ENCODE measurements at places on chromosomes 16 and 17.

- no peak for DNase-seq
- no peak overlapping the region for H3K4me3 ChIP-seq
- H3K4me1 ChIP-seq: peaks cover 6% of the 10 kb centered on the region
Observed at GRCh38 chr17:21177401-21177800, 36.6 kb downstream of the TMEM11 start.

- no peak for DNase-seq
- H3K27ac ChIP-seq: no peak overlapping the region
- no peaks in the 10 kb centered on the region for H3K36me3 ChIP-seq
- no peak overlapping the region for H3K4me3 ChIP-seq
Observed at GRCh38 chr16:9755081-9755480, 427.1 kb downstream of the GRIN2A start.

- H3K27me3 ChIP-seq: peaks cover 1% of the 10 kb centered on the region
- H3K4me3 ChIP-seq: no peak overlapping the region
- no peak overlapping the region for H3K27ac ChIP-seq
- no peaks in the 10 kb centered on the region for H3K4me1 ChIP-seq
- peaks cover 32% of the 10 kb centered on the region for H3K36me3 ChIP-seq
Observed at GRCh38 chr17:34998205-34998604, 17.9 kb downstream of the LIG3 start.

GRCh38 chr16:66594739-66595138 lies 9.8 kb upstream of the CMTM3 start:
- no peaks in the 10 kb centered on the region for H3K27me3 ChIP-seq
- H3K4me1 ChIP-seq: peaks cover 3% of the 10 kb centered on the region
- H3K36me3 ChIP-seq: no peaks in the 10 kb centered on the region
- DNase-seq: no peak
- no peak overlapping the region for H3K4me3 ChIP-seq
- no peak overlapping the region for H3K27ac ChIP-seq

GRCh38 chr16:86367291-86368072 lies 142.8 kb upstream of the FOXF1 start:
- H3K27ac ChIP-seq: no peak overlapping the region
- no peaks in the 10 kb centered on the region for H3K4me1 ChIP-seq
- no peaks in the 10 kb centered on the region for H3K27me3 ChIP-seq
- no peaks in the 10 kb centered on the region for H3K36me3 ChIP-seq
- no peak for DNase-seq

- no peak for DNase-seq
- H3K4me1 ChIP-seq: peaks cover 2% of the 10 kb centered on the region
- no peak overlapping the region for H3K4me3 ChIP-seq
- no peaks in the 10 kb centered on the region for H3K36me3 ChIP-seq
- H3K27me3 ChIP-seq: peaks cover 5% of the 10 kb centered on the region
- H3K27ac ChIP-seq: no peak overlapping the region
Observed at GRCh38 chr16:86306811-86307513, 203.4 kb upstream of the FOXF1 start.

- H3K36me3 ChIP-seq: peaks cover 66% of the 10 kb centered on the region
- no peak for DNase-seq
- H3K4me3 ChIP-seq: no peak overlapping the region
Observed at GRCh38 chr17:64341181-64341580, 49.5 kb downstream of the PECAM1 start.

- H3K27me3 ChIP-seq: peaks cover 13% of the 10 kb centered on the region
- peaks cover 8% of the 10 kb centered on the region for H3K4me1 ChIP-seq
- H3K36me3 ChIP-seq: no peaks in the 10 kb centered on the region
- DNase-seq: no peak
- no peak overlapping the region for H3K4me3 ChIP-seq
- H3K27ac ChIP-seq: no peak overlapping the region
Observed at GRCh38 chr17:49450735-49451134, 36.1 kb upstream of the PHB1 start.

DNA sequence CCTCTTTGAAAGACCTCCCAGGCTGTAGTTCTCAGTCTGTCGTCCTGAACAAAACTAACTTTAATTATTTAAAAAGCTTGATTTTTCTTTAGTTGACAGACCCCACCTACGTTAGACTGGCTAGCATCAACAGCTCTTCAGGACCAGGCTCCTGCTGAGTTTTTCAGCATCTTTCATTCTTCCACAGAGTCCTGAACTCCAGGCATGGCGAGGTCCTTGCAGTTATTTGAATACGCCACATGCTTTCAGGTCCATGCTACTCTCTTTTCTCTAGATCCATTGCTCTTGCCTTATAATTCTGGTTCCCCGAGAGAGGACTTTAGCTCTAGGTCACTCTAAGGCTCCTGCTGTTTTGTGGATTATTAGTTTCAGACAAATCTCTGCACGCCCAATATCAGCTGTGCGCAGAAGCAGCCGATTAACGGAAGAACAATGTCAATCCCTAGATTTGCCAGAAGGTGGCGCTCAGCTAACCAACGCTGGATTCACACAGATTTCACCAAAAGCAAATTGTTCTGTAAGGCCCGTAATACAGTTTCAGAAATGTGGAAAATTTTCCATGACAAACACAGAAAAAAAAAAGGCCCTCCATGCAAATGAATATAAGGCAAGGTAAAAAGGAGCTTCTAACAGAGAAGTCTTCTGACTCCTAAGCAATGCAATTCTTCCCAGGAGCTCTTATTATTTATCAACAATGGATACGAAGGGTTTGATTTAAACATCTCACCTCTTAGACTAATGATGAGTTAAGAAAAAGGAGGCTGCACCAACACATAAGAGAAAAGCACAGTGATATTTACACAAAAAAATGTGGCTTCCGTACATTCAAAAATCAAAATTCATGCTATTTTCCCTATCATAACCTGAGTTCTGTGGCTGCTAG lies 33.5 kb upstream of the BCO1 start:
- peak; percentile 29 for DNase-seq
- H3K4me3 ChIP-seq: no peak overlapping the region
- H3K27me3 ChIP-seq: peaks cover 2% of the 10 kb centered on the region
- peaks cover 13% of the 10 kb centered on the region for H3K4me1 ChIP-seq
- H3K36me3 ChIP-seq: no peaks in the 10 kb centered on the region
- no peak overlapping the region for H3K27ac ChIP-seq

DNA sequence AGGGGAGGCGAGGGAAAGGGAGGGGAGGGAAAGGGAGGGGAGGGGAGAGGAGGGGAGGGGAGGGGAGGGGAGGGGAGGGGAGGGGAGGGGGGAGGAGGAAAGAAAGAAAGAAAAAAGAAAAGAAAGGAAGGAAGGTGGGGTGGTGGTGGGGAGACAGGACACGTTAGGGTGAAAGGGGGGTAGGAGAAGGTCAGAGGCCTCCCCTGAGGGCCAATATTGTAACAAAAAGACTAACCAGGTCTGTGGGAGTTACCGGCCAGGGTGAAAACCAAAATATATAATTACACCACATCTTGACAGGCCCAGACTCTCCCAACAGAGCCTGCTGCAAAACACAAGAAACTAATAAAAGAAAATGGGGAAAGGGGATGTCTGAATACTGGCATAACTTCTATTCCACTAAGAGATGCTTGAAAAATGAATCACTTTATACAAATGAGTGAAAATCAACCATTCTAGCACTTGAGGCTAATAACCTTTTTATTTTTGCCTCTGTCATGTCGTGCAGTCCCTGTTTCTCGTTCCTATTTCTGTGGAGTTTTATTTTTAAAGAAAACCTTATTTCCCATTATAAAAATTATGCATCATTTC lies 10.0 kb downstream of the WDR45B start:
- H3K4me1 ChIP-seq: peaks cover 15% of the 10 kb centered on the region
- H3K4me3 ChIP-seq: no peak overlapping the region
- DNase-seq: no peak
- peaks cover 6% of the 10 kb centered on the region for H3K27me3 ChIP-seq
- H3K27ac ChIP-seq: no peak overlapping the region
- peaks cover 40% of the 10 kb centered on the region for H3K36me3 ChIP-seq

DNA sequence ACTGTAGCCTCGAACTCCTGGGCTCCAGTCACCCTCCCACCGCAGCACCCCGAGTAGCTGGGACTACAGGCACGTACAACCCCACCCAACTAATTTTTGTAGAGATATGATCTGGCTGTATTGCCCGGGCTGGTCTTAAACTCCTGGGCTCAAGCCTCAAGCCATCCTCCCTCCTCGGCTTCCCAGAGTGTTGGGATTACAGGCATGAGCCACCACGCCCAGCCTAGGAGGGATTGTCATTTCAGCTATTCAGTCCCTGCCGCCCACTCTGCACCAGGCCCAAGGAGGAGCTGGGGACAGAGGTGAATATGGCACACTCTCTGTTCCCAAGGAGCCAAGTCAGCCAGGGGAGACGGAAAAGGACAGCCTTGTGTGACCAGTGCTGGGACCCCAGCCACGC lies 256.2 kb downstream of the PARN start:
- peaks cover 3% of the 10 kb centered on the region for H3K36me3 ChIP-seq
- no peak for DNase-seq
- H3K27ac ChIP-seq: no peak overlapping the region
- H3K4me3 ChIP-seq: no peak overlapping the region
- peaks cover 3% of the 10 kb centered on the region for H3K27me3 ChIP-seq

DNA sequence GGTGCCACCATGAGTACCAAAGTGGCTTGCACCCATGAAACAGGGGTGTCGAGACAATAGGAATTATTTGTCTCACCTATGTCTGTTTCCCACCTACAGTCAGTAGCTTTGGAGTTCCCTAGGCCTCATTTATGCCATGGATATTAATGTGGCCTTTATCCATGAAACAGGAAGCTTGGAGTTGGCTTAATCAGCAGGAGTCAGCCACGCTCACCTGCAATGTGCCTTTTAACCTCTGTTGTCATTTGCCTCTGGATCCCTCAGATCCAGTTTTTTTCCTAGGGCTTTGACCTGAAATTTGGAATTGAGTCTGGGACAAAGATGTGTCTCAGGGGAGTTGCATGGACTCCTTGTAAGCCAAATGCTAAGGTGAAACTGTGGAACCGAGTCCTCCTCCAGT lies 44.4 kb downstream of the TAOK1 start:
- peaks cover 14% of the 10 kb centered on the region for H3K4me1 ChIP-seq
- H3K4me3 ChIP-seq: no peak overlapping the region
- no peak overlapping the region for H3K27ac ChIP-seq
- peaks cover 2% of the 10 kb centered on the region for H3K27me3 ChIP-seq
- no peak for DNase-seq

DNA sequence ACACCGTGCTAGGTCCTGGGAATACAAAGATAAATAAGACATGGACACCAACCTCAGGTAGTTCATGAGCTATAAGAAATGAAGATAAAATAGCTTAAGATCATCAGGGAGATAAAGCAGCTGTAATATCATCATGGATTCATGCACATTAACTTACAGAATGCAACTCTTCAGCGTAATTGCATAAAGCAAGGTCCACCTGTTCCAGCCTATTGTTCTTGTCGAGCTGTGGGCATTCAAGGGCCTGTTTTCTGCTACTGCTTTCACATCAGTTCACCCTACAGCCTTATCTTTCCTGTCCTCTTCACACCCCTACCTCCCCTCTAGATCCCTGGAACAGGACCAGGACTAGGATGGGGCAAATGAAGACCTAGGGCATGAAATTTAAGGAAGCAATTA lies 133.9 kb downstream of the SPACA3 start:
- H3K27me3 ChIP-seq: peaks cover 1% of the 10 kb centered on the region
- H3K27ac ChIP-seq: no peak overlapping the region
- H3K36me3 ChIP-seq: no peaks in the 10 kb centered on the region

DNA sequence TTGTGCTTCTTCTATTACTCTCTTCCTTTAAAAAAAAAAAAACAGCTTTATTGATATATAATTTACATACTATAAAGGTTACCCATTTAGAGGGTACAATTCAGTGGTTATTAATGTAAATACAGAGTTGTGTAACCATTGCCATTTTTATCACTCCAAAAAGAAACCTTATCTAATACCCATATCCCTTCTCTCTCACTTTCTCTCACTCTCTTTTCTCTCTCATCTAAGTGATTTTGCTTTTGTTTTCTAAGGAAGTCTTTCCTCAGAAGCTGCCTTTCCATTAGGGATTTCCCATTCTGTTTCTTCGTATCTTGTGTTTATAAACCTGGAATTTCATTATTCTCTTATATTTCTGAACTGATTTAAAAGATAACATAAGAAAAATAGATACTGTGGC lies 55.5 kb downstream of the NFAT5 start:
- H3K36me3 ChIP-seq: peaks cover 5% of the 10 kb centered on the region
- no peak for DNase-seq
- H3K4me3 ChIP-seq: no peak overlapping the region
- H3K4me1 ChIP-seq: peaks cover 23% of the 10 kb centered on the region

DNA sequence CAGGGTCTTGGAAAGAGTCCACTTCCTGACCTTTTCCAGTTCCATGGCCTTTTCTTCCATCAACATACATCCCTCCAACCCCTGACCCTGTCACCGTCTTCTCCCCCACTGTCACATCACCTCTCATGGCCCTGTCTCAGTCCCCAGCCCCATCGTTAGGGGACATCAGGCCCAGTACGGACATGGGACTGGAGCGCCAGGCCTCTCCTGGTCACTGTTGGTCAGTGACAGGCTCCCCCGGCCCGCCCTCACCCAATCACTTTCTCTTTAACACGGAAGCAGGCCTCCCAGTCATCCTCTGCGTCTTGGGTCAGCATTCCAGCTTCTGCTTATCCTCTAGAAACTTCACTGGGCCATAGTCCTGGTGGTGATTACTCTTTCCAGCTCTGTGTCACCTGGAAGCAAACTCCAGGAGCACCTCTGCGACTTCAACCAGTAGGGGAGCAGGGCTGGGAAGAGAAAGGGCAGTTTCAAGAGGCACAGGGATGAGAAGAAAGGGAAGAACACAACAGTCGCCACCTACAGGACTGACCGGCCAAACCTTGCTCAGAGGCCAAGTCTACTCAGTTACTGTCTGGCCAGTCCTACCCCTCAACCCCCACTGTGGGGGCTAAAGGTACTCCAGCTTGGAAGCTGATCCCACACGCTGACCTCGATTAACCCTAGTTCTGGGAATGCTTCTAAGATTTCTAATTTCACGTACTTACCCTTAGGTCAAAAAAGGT lies 15.9 kb upstream of the ICAM2 start:
- no peaks in the 10 kb centered on the region for H3K4me1 ChIP-seq
- no peak overlapping the region for H3K27ac ChIP-seq
- no peaks in the 10 kb centered on the region for H3K27me3 ChIP-seq
- peaks cover 16% of the 10 kb centered on the region for H3K36me3 ChIP-seq
- H3K4me3 ChIP-seq: no peak overlapping the region

DNA sequence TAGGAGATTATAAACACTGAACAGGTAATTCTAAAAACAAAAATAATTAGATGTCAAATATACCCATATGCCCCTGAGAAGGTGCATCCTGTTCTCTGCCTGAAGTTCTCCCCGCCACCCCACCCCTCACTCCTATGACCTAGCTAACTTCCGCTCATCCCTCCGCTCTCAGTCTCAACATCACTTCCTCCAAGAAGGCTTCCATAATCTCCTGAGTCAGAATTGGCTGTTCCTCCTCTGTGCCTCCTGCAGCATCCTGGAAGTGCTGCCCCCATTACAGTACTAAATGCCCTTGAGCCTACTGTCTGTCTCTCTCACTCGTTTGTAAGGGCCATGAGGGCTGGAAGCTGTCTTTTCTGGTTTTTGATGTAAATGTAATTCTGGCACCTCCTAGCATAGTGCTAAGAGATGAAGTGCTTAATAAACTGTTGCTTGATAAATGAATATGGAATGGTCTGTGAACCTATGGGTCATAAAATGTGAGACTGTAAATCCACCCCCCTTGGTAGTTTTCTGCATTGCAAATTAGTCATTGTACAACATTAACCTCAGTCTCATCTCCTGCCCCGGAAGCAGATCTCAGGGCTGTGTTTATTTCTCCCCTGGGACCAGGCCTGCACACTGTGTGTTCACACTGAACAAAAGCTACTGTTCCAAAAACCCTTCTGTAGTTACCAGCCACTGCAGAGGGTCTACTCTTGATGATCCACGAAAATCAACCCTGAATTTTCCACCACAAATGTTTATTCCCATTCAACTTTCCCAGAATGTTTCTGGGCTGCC lies 3.9 kb upstream of the MYO1D start:
- H3K36me3 ChIP-seq: peaks cover 3% of the 10 kb centered on the region
- H3K4me3 ChIP-seq: no peak overlapping the region
- peaks cover 3% of the 10 kb centered on the region for H3K4me1 ChIP-seq
